ENCODE measurements at places on chromosomes 4 and X.

GRCh38 chrX:123422875-123423274 is 238.8 kb downstream of the GRIA3 start:
- DNase-seq: no peak

DNA sequence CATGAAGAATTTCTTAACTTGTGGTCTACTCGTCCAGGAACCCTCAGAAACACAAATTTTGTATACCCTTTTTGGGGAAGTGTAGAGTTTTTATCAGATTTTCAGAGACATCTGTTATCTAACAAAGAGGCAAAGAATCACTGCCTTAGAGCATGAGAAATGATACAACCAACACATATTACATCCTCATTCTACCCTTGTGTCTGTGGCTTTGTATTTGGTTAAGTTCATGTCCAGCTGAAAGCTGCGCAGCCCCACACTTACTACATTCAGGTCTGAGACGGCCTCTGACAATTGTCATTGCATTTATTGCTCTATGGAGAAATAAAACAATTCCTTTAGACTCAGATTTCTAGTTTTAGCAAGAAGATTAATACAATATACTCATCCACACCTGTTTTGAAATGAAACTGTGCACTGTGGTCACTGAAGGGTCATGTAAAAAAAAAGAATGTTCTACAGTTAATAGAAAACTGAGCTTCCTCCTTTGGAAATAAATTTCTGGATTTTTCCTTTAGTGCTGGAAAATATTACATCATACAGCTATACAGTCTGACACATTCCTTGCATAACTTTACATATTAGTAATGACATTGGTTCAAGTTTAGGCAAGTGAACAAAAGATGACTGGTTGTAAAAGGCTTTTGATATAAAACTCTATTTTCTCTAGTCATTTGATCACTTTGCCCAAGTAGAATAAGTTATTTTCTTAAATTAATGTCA is 39.8 kb downstream of the GLRB start:
- DNase-seq: no peak

- DNase-seq: no peak
Observed at GRCh38 chr4:8708401-8709021, 115.9 kb downstream of the CPZ start.

- DNase-seq: no peak
Observed at GRCh38 chrX:44234116-44234515, 109.4 kb downstream of the EFHC2 start.

DNA sequence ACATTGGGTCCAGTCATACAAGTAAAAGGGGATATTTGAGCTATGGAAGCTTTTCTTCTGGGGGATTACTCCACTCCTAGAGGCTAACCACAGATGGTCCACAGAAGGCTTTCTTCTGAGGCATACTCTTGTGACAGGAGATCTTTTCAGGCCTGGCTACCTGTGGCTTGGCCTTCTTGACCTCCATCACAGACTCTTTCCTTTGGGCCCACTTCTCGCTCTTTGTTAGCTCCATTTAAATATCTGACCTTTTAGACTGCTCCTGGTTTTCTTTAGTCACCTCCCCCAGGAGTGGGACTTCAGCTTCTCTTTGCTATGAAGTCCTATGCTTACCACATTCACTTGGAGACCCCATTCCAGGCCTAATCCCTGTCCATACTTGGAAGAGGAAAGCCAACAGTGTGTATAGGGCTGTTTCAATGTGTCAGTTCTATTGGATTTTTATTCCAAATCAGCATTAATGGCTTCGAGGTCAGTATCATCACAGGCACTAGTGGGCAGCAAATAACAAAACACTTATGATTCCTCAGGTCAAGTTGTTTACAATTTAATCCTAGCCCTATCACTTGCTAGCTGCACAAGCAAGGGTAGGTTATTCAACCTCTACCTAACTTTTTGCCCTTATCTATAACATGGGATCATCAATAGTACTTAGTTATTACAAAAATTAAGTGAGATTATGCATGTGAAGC is 26.3 kb downstream of the GPC3 start:
- no peak for DNase-seq

- no peak for DNase-seq
Observed at GRCh38 chr4:156362581-156362980, 408.9 kb upstream of the CTSO start.

- no peak for DNase-seq
Observed at GRCh38 chr4:101762025-101762424, 28.5 kb upstream of the BANK1 start.

GRCh38 chr4:79575709-79576428 is 167.8 kb upstream of the GK2 start:
- no peak for DNase-seq

DNA sequence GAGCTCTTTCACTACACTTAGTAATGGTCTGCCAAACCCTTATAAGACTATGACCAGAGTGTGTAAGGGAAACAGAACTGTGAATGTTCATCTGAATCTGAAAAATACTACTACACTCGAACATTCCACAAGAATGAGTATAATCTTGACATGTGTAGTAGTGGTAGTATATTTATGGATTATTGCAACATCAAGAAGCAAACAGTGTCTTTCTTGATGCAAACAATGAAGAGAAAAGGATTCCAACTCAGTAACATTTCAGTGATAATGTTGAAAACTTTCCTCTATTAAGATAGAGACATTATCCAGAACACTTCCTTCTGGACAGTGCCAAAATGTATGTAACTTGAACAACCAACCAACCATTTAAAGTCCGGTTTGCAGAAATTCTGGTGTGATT is 394.7 kb upstream of the CPEB2 start:
- no peak for DNase-seq

DNA sequence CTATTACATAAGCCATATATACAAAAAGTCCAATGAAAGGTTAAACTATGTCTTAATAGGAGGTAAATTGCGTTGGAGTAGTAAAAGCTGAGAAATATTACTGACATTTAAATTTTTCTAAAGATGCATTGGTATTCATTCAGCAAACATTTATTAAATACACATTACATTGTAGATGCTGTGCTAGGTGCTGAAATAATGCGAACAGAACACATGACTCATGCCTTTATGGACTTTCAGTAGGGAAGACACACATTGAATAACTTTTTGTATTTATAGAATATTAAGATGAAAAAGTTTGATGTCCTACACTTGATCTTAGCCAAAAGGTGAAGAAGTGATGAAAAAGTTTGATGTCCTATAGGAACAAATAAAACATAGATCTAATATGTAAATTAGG is 871.1 kb upstream of the SLIT2 start:
- DNase-seq: no peak

DNA sequence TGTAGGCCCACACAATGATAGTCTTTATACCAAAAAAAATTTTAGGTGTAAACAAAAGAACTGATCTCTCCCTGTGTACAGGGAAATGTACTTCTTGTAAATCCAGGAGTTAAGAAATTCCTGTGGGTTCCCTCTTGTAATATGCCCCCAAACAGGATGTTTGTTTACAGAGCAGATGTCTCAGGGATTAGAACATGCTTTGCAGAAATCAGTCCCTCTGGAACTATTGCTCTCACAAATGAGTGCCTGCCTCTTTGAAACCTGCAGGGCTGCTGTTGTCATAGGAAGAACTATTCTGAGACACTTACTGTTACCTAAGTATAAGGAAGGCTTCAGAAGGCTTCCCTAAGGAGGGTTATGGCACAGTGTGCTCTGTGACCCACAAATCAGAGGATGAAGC is 35.6 kb downstream of the PAK3 start:
- no peak for DNase-seq

- no peak for DNase-seq
Observed at GRCh38 chr4:47829438-47829837, 8.4 kb downstream of the CORIN start.

GRCh38 chrX:124804962-124805361 is 458.6 kb downstream of the SH2D1A start:
- DNase-seq: no peak

- no peak for DNase-seq
Observed at GRCh38 chrX:119826399-119826959, 26.3 kb downstream of the UPF3B start.

GRCh38 chr4:17055788-17056187 is 157.3 kb upstream of the LDB2 start:
- DNase-seq: no peak

- DNase-seq: no peak
Observed at GRCh38 chr4:86523333-86523732, 70.8 kb upstream of the PTPN13 start.

DNA sequence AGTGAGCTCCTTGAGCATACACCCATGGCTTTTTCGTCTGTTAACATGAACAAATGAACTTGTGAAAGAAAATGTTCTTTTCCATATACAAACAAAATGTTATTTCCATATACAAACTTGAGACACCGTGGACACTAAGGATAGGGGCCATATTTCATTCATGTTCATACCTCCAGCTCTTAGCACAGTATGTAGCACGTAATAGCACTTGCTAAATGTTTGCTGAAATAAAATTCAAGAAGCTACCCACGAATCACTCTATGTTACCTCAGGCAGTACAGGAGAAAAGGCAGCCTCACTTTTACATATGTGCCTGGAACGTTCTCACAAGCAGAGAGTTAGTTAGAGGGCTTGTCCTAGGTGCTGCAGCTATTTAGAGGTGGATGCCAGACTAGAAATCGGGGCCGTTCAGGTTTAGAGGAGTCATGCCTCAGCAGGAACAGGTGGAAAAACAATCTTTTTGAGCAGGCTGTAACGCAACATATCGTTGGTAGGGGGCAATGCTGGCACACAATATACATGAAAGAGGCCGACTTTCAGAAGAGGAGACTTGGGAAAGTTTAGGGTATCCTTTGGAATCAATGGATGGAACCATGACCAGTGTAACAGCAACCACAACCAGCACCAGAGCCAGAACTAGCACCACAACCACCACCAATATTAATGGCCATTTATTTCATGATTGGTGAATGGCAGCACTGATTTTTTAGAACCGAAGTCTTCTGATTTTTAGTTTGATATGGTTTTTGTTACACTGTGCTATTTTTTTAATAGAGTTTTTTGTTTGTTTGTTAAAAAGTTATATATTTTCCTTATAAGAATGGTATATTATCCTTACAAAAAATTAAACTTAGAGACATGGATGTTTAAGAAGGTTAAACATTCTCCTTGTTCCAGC is 14.8 kb upstream of the PAQR3 start:
- DNase-seq: peak; percentile 43

DNA sequence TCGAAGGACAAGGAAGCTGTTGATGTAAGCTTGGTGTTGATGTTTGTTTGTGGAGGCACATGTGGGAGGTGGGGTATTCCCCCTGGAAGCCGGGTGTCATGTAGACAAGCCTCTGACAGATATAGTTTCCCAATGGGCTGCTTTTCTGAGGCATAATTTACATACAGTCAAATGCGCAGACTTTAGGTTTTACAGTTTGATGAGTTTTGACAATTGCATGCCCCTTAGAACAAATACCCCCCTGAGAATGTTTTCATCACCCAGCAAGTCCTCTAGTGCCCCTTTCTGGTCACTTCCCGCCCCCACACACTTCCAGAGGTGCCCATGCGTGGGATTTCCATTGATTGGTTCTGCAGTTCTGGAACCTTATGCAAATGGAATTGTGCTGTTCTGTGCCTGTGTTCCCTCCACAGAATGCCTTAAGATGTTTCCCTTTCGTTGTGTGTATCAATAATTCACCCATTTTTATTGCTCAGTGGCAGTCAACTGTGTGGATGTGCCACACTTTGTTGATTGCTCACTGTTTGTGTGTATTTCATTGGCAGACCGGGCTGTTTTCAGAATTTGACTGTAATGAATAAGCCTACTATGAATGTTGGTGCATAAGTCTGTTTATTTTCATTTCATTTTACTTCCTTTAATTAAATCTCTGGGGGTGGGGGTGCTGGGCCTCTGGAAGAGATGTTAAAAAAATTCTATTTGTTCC is 8.5 kb downstream of the EVC start:
- no peak for DNase-seq

DNA sequence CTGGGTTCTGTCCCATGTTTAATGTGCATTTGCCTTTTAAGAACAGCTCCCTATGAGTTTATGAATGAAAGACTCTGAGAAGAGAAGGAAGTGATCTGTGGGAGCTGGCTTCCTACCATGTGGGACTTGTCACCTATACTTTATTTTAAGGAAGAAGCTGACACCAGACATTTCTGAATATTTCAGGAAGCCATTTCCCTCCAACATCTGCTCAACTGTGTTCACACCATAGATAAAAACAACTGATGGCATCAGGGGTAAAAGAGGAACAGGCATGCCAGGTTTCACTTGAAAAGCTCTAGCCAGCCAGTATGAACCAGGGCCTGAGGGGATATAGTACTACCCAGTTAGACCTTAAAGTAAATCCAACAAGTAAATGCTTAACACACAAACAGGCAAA is 116.0 kb downstream of the COL4A6 start:
- no peak for DNase-seq

GRCh38 chr4:89024051-89024675 is 32.8 kb downstream of the FAM13A start:
- DNase-seq: peak; percentile 79

DNA sequence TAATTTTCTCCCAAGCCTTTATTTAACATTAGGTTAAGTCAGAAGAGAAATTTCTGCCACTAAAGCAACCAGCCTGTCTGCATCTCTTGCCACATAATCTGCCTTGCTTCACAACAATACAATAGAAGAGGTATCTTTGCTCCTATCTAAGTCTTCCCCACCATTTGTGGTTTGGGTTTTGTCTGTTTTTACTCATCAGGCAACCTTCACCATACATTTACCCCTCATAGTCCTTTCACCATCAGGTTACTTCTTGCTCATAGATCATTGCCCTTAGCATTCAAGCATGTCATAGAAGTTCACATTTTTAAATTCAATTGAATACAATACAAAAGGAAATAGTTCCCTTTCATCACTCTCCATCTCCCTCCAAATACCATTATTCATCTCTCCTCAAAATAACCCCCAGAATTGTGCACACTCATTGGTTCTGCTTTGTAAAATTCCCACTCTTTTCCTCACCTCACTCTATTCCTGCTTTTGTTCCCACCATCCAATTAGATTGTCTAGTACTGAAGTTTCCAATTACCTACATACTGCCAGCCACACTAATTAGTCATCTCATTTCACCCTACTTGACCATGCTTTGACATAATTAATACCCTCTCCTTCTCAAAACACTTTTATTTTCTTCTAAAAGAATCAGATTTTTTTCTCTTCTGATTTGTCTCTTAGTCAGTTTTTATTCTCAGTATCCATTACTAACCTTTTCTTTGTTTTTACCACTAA is 1957.0 kb upstream of the AGA start:
- no peak for DNase-seq

GRCh38 chr4:107129076-107129475 is 93.0 kb upstream of the DKK2 start:
- DNase-seq: no peak

- no peak for DNase-seq
Observed at GRCh38 chr4:84597450-84597849, 14.5 kb downstream of the CDS1 start.

- peak; percentile 3 for DNase-seq
Observed at GRCh38 chr4:85826060-85826678, 351.2 kb downstream of the ARHGAP24 start.

DNA sequence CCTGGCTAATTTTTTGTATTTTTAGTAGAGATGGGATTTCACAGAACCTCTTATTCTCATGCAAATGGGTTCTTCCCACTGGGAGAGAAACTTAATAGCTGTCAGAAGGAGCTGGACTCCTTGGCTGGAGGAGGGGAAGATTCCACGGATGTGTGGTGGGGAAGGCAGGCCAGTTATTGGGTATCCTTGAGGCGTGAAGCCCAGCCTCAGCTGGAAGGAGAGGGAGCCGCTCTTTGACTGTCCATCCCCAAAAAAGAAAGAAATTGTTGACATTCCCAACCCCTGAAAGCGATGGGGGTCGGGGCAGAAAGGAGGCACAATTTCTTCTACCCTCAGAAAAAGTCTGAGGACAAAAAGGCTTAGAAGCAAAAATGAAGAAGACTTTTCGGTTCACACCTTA is 983.1 kb upstream of the PABPC4L start:
- no peak for DNase-seq

GRCh38 chrX:134013092-134013497 is 27.7 kb upstream of the GPC3 start:
- no peak for DNase-seq

All from NCI-H1436 (cell line).